T-cell (primary cell): ENCODE measurements at places on chromosomes 13 and 19. TPM values are rescaled to one million over a fixed set of nuclear protein-coding genes. Genes with fewer than 3 reads are reported as not detected.
A peak's percentile ranks its signal among the peaks of the same experiment; 100 is the strongest.

The TEX29 gene
- not detected for total RNA-seq

The PAN3 gene
- 79.6 TPM for total RNA-seq

The ZNF571 gene
- total RNA-seq: 16.4 TPM

The ALKBH6 gene
- 51.2 TPM for total RNA-seq

The MYCBP2 gene
- 173 TPM for total RNA-seq

The KLK2 gene
- not detected for total RNA-seq

The GGN gene
- total RNA-seq: 0.18 TPM

The C5AR1 gene
- 2.2 TPM for total RNA-seq

The ZNF536 gene
- 0.06 TPM for total RNA-seq

DNA sequence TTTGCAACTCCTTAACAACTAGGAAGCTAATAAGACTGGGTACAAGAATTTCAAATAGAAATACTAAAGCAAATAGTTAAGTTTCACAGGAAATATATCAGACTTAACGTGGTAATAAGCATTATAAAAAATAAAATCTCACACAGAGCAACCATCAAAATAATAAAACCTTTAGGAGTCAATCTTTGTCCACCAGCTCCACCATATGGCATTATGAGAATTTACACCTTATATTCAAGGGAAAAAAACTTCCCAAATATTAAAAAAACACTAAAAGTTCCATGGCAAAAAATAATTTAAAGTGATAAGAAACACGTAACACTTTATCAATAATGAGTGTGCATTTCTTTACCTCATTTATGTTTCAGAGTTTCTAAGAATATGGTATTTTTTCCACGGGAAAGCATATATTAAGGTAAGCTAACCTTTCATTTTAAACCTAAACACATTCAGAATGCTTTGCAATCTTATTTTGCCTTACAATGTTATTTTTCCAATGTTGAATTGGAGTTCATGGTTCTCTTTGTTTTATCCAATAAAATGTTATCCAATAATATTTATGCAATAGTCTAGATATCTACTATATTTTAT is 423.2 kb upstream of the SGCG start:
- no peak overlapping the region for H3K4me3 ChIP-seq
- H3K27me3 ChIP-seq: no peaks in the 10 kb centered on the region
- H3K36me3 ChIP-seq: no peaks in the 10 kb centered on the region
- no peak overlapping the region for H3K27ac ChIP-seq
- no peak for DNase-seq
- no peaks in the 10 kb centered on the region for H3K4me1 ChIP-seq

GRCh38 chr19:29397748-29398147 is 128.0 kb upstream of the VSTM2B start:
- no peaks in the 10 kb centered on the region for H3K4me1 ChIP-seq
- no peak for DNase-seq
- H3K27me3 ChIP-seq: no peaks in the 10 kb centered on the region
- H3K4me3 ChIP-seq: no peak overlapping the region
- no peak overlapping the region for H3K27ac ChIP-seq

DNA sequence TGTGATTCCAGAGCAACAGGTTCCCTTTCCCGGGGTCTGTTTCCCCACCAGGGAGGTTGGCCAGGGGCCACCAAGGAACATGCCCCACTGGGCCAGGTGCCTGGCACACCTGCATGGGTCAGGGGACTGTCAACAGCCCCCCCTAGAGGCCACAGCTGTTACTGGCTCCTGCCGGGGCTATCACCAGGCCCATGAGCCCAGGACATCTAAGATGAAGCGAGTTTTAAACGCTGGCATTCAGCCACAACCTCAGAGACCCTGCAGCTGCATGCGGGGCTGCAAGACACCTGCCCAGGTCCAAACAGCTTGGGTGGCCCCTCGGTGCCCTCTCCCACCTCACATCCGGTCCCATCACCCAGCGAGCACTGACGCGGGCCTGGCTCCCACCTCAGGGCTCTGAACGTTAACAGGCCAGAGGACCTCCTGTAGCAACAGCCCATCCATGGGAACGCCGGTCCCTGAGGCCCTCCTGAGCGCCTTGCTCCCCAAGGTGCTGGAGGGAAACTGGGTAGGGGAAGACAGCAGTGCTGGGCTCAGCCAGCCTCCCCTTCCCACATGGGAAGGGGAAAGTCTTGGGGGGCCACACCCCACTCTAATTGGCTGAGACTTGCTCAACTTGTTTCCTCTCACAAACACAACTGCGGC is 12.0 kb downstream of the KHSRP start:
- no peaks in the 10 kb centered on the region for H3K27me3 ChIP-seq
- H3K36me3 ChIP-seq: peaks cover 35% of the 10 kb centered on the region
- no peak overlapping the region for H3K27ac ChIP-seq
- H3K4me1 ChIP-seq: no peaks in the 10 kb centered on the region
- no peak overlapping the region for H3K4me3 ChIP-seq

GRCh38 chr19:28949535-28949934 is 263.4 kb downstream of the UQCRFS1 start:
- H3K4me1 ChIP-seq: no peaks in the 10 kb centered on the region
- H3K27ac ChIP-seq: no peak overlapping the region
- DNase-seq: no peak
- H3K27me3 ChIP-seq: peaks cover 11% of the 10 kb centered on the region

- peak; percentile 60 for DNase-seq
- peaks cover 46% of the 10 kb centered on the region for H3K27me3 ChIP-seq
- H3K27ac ChIP-seq: no peak overlapping the region
- H3K4me1 ChIP-seq: peaks cover 3% of the 10 kb centered on the region
These were observed 21.0 kb downstream of the ZNF114 start for GRCh38 chr19:48290771-48291488.

- no peaks in the 10 kb centered on the region for H3K4me1 ChIP-seq
- H3K27me3 ChIP-seq: peaks cover 2% of the 10 kb centered on the region
- H3K36me3 ChIP-seq: no peaks in the 10 kb centered on the region
These were observed 158.1 kb downstream of the IRS2 start for GRCh38 chr13:109628251-109628699.

DNA sequence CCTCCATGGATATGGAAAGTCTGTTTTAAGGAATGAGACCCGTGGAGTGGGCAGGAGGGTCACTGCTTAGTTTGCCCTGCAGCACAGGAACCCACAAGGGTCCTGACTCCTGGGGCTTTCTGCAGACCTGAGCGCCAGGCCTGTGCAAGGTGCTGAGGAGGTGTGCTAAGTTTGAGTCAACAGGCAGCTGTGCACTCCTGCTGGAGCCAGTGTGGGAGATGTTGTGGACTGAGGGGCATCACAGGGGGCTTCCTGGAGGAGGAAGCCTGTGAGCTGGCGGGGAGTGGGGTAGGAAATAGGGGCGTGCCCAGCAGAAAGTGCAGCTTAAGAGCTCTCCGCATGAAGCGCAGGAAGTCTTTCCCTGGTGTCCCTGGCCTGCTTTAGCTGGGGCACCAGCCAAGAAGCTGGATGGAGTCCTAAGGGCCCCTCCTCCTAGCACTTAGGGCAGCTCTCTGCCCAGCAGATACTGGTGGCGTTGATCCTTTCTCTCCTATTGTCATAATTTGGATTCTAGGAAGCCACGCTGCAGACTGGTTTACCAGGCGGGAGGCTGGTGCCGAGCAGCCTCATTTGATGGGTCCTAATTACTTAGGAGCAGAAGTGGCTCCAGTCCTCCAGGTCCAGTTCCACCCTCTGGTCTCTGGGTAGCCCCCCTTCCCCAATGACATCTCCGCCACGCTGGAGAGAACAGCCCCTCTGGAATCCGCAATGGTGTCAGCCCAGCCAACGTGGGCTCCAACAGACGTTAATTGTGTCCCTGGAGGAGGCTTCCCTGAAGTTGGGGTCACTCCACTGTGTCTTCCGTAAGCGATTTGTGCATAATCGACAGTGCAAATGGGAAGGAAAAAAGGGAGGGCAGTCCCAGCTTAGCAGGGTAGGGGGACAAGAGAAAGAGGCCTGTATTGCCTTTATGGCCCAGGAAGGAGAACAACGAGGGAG is 309.2 kb downstream of the ZNF536 start:
- H3K27ac ChIP-seq: no peak overlapping the region
- no peaks in the 10 kb centered on the region for H3K4me1 ChIP-seq
- no peak overlapping the region for H3K4me3 ChIP-seq
- DNase-seq: no peak

DNA sequence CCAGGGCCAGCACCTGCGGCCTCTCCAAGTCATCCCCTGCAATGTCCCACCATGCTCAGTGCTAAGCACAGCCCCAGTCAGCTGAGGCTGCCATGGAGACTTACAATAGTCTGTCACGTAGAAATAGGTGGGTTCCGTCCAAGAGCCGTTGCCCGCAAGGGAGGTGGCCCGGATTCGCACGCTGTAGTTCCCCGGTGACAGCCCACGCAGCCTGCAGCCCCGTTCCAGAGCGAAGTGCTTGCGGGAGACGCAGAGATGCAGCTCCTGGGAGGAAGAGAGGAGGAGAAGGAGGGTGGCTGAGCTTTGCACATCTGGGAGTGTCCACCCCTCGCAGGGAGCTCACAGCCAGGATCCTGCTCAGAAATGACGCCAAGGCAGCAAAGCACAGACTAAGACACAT is 62.6 kb downstream of the ZNF557 start:
- H3K4me3 ChIP-seq: no peak overlapping the region
- no peak overlapping the region for H3K27ac ChIP-seq
- peaks cover 4% of the 10 kb centered on the region for H3K27me3 ChIP-seq
- H3K4me1 ChIP-seq: no peaks in the 10 kb centered on the region

GRCh38 chr13:46685006-46685730 is 111.8 kb downstream of the ESD start:
- DNase-seq: no peak
- H3K27ac ChIP-seq: no peak overlapping the region
- no peak overlapping the region for H3K4me3 ChIP-seq
- peaks cover 12% of the 10 kb centered on the region for H3K36me3 ChIP-seq
- H3K4me1 ChIP-seq: peaks cover 12% of the 10 kb centered on the region
- H3K27me3 ChIP-seq: no peaks in the 10 kb centered on the region

- peaks cover 4% of the 10 kb centered on the region for H3K36me3 ChIP-seq
- peaks cover 38% of the 10 kb centered on the region for H3K4me1 ChIP-seq
- H3K27ac ChIP-seq: no peak overlapping the region
- H3K27me3 ChIP-seq: no peaks in the 10 kb centered on the region
- no peak for DNase-seq
- no peak overlapping the region for H3K4me3 ChIP-seq
These were observed 2.1 kb downstream of the CCDC106 start for GRCh38 chr19:55650126-55650557.

- peaks cover 7% of the 10 kb centered on the region for H3K4me1 ChIP-seq
- H3K27me3 ChIP-seq: peaks cover 31% of the 10 kb centered on the region
- H3K4me3 ChIP-seq: peak overlapping the region; percentile 72
- H3K36me3 ChIP-seq: peaks cover 17% of the 10 kb centered on the region
These were observed 849 bp upstream of the TCF3 start for GRCh38 chr19:1653300-1653628.

DNA sequence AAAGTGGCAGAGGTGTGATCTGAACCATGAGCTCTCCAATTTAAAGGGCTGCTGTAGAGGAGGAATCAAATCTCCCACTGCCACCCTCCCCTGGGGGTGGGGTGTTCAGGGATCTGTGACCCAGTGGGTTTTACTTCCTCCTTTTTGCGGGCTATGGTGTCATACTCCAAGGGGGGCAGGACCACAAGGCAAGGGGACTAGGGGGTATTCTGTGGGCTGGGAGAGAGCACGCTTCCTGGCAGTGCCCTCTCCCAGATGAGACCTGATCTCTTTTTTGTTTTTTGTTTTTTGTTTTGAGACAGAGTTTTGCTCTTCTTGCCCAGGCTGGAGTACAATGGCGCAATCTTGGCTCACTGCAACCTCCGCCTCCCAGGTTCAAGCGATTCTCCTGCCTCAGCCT is 10.3 kb downstream of the PLD3 start:
- no peak for DNase-seq
- H3K27ac ChIP-seq: no peak overlapping the region
- peaks cover 6% of the 10 kb centered on the region for H3K36me3 ChIP-seq
- H3K4me3 ChIP-seq: no peak overlapping the region
- no peaks in the 10 kb centered on the region for H3K27me3 ChIP-seq

- peaks cover 27% of the 10 kb centered on the region for H3K4me1 ChIP-seq
- no peaks in the 10 kb centered on the region for H3K36me3 ChIP-seq
- peaks cover 20% of the 10 kb centered on the region for H3K27me3 ChIP-seq
- no peak overlapping the region for H3K4me3 ChIP-seq
These were observed 3.8 kb downstream of the KCTD12 start for GRCh38 chr13:76882431-76882830.

- no peak for DNase-seq
- H3K36me3 ChIP-seq: no peaks in the 10 kb centered on the region
- no peak overlapping the region for H3K4me3 ChIP-seq
- H3K4me1 ChIP-seq: no peaks in the 10 kb centered on the region
These were observed 9.8 kb downstream of the JOSD2 start for GRCh38 chr19:50501186-50501567.

DNA sequence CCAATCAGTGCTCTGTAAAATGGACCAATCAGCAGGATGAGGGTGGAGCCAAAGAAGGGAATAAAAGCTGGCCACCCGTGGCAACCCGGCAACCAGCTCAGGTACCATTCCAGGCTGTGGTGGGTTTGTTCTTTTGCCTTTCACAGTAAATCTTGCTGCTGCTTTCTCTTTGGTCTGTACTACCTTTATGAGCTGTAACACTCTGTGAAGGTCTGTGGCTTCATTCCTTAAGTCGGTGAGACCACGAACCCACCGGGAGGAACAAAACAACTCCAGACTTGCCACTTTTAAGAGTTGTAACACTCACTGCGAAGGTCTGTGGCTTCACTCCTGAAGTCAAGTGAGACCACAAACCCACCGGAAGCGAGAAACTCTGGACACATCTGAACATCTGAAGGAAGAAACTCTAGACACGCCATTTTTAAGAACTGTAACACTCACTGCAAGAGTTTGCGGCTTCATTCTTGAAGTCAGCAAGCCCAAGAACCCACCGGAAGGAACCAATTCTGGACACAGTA is 16.5 kb upstream of the SPACA6 start:
- no peak overlapping the region for H3K4me3 ChIP-seq
- H3K27me3 ChIP-seq: no peaks in the 10 kb centered on the region
- H3K36me3 ChIP-seq: no peaks in the 10 kb centered on the region
- no peak for DNase-seq
- peak overlapping the region; percentile 45 for H3K27ac ChIP-seq

GRCh38 chr19:33032218-33032781 is 32.4 kb downstream of the RHPN2 start:
- H3K27ac ChIP-seq: no peak overlapping the region
- H3K36me3 ChIP-seq: no peaks in the 10 kb centered on the region
- no peak for DNase-seq
- H3K4me3 ChIP-seq: no peak overlapping the region
- peaks cover 4% of the 10 kb centered on the region for H3K4me1 ChIP-seq

- H3K36me3 ChIP-seq: no peaks in the 10 kb centered on the region
- no peak for DNase-seq
- H3K4me1 ChIP-seq: no peaks in the 10 kb centered on the region
- no peak overlapping the region for H3K4me3 ChIP-seq
- no peak overlapping the region for H3K27ac ChIP-seq
These were observed 9.6 kb upstream of the GARRE1 start for GRCh38 chr19:34244611-34245299.

GRCh38 chr19:6828698-6829633 is 56.5 kb downstream of the VAV1 start:
- peaks cover 40% of the 10 kb centered on the region for H3K36me3 ChIP-seq
- DNase-seq: peak; percentile 13
- no peak overlapping the region for H3K27ac ChIP-seq
- H3K27me3 ChIP-seq: no peaks in the 10 kb centered on the region
- no peak overlapping the region for H3K4me3 ChIP-seq
- H3K4me1 ChIP-seq: peaks cover 4% of the 10 kb centered on the region
